ENCODE measurements at places on chromosomes 4 and X.

DNA sequence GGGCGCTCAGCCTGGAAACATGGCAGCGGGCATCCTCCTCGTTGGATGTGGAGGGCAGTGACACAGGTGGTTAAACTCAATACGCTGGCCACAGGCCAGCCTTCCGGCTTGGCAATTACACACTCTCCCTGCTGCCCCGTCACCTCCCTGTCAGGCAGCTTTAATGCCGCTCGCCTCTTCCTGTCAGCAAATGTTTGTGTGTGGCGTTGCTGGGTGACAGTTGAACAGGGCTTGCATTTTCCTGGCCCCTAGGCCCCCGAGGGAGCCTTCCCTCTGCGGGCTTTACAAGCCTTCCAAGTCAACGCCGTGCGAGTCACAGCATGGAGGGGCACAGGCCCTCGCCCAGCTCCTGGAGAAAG is 620.0 kb downstream of the BCOR start:
- no peak for DNase-seq

DNA sequence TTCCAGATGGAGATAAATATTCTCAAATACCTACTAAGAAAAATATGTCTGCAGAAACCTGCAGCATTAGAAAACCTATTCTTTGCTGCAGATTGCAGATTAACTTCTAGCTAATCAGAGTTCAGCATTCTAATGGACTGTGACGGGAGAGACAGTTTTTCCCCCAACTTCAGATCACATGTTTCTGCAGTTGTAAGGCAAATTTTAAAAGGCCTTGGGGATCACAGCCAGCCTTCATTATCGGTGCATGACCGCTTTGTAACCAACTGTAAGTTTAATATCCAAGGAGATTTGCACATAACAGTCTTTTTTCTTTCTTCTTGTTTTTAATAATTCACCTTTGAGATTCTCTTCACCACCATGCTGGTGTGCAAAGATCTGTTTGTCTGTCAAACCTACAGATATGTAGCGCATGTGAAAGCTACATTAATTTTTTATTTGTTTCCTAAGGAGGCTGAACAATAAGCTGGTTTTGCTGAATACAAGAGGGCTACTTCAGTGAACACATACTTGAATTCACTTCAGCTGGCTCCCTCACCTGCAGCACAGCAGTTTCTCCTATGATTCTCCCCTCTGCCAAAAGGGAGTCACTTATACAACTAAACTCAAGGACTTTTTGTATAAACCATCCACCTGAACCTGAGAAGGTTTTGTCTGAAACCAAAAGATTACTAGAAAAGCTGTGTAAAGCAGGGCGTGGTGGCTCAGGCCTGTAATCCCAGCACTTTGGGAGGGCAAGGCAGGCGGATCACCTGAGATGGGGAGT is 488.5 kb downstream of the RPA4 start:
- DNase-seq: no peak

DNA sequence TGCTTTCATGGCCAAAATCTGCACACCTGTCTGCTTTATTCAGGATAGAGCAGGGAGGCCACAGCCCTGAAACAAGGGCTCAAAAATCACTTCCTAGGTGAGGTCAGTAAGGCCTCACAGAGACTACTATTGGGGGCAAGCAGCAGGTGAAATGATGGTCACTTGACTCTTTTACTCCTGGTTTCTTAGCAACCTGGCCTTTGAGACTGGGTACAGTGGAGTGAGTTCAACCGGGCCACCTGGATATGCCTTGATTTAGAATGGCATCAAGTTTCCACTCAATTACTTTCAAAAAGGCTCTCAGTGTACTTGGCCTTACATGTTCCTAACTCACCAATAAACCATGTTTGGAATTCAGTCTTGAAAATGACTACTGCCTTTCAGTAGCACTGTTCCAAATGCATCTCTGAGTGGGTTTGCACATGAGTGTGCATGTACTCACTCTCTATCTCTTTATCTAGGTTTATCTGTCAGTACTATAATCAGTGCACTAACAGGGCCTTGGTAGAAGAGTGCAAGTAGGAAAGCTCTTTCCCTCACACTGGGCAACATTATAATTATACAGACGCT is 388.2 kb downstream of the OPHN1 start:
- DNase-seq: no peak

DNA sequence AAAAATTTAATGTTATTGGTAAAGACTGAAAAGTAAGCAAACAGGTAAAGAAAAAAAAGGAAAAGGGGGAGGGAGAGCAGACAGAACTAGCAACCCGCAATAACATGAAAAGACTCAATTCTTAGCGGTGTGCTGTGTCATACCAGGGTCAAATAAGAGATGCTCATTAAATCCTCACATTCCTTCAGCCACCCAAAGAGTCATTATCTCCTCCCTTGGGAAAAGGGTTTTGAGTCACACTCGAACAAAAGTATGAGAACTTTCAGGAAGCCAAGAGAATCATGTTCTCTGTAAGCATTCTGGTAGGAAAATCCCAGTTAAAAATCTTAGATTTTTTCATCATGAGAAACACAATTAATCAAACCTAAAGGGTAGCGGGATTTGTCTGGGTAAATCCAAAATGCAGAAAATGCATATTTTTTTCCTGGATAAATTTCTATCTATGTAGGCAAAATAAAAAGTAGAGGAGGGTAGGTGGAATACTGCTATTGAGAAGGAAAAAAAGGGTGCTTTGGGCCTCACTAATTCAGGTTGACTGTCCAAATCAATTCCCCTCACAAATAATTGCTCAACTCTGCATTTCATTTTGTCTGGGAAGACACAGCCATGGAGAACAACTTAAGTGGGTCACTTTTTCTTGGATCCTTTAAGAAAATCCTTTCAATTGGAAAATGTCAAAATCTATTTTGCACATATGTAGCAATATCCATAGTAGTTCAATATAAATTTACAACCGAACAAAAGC is 23.2 kb downstream of the TNIP3 start:
- no peak for DNase-seq

DNA sequence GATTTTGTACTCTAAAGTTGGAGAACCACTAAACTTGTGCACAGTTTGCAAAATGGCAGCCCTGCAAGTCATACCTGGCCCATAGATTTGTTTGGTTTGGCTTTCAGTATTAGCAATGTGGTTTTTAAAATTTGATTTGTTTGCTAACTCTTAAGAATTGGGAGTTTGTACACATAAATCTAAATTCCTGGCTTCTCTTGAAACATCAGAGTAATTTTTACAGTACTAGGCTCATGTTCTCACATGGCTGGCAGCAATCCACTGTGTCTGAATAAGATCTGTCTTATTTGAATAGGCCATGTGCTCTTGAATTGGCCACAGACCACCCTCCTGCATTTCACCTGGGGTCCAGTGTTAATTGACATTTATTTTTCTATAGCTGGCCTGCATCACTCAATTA is 21.3 kb downstream of the DIAPH2 start:
- DNase-seq: no peak

- no peak for DNase-seq
Observed at GRCh38 chrX:38181357-38181756, 39.3 kb downstream of the SRPX start.

DNA sequence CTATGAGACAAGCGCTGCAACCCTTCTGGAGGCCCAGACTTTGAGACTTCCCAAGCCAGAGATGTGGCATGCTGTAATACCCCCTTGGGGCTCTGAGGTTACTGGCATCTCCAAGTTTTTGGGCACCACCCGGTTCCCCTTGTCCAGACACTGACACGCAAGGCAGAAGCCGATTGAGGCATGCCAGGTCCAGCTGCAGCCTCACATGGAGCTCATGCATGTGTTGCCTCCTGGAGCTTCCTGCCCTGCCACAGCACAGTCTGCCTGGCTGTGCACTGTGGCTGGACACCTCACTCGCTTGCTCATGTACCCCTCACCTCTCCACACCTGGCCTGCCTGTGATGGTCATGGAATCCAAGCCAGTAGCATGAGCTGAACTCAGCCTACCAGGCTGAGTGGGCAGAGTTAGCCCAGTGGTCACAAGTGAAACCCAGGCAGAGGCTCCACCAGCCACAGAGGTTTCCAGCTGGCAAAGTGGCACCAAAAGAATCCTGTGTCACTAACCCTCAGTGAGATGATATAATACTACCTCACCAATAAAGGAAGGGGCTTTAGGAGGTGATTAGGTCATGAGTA is 789.2 kb upstream of the INTU start:
- no peak for DNase-seq

DNA sequence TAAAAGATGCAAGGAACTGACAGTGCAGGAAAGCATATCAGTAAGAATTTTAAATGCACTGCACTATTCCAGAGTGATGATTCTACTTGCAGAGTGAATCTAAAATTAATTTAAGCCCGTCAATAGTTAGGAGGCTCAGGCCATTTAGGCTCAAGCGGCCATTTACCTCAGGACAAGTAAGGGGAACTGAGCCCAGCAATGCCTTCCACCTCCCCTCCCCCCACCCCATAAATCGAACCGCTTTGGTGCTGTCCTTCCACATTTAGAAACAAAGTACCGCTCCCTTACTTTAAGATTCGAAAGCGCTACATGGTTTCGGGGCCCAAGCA is 665 bp downstream of the RBM41 start:
- no peak for DNase-seq

DNA sequence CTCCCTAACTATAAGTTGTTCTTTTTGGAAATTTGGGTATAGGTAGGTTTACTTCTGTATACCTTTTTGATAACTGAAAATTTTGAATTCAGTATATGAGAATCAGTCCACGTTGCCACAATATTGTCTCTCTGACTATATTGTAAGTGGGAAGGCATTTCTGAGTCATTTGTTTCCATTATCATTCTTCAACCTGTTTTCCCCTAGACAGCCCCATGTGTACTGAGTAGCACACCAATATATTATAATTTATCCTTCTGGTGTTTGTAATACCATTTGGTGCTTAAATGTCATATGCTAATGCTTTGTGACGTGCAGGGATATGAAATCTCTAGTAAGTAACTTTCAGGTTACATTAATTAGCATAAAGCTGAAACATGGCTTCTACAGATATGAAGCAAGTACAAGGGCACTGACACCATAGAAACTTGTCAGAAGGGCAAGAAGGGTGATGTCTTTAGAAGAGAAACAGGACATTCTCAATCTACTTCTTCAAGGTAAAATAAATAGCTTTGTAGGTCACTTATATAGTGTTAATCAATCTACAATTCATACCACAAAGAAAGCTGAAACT is 27.7 kb downstream of the PAK3 start:
- DNase-seq: peak; percentile 25

- DNase-seq: no peak
Observed at GRCh38 chrX:124651031-124651430, 304.7 kb downstream of the SH2D1A start.

DNA sequence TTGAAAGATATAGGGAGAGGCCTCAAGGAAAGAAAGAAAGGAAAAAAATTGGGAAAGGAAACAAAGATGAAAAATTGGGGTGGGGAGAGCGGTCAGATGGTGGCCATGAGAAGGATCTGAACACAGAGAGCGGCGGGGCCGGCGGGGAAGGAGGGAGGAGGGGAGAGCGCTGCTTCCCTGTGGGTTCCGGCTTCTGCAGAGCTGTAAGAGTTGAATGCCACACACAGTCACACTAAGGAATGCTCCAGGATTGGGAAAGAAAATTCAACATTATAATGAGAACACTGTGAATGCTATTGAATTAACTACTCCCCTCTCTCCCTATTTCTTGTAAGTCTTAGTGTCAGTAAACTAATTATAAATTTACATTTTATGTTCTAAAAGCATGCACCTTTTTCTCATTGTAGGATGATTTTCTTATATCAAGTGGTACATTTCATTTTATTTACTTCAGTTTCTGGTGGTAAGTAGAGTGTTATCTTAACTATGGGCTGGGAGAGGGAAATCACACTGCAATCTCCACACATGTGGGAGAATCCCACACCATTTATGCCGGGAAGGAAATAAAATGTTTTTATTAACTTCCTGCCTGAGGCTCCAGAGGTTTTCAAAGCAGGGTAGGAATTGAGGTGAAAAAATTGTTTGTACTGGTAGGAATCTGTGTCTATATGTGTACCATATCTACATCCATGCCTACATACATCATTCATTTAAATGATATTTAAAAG is 904 bp downstream of the F11 start:
- DNase-seq: no peak

DNA sequence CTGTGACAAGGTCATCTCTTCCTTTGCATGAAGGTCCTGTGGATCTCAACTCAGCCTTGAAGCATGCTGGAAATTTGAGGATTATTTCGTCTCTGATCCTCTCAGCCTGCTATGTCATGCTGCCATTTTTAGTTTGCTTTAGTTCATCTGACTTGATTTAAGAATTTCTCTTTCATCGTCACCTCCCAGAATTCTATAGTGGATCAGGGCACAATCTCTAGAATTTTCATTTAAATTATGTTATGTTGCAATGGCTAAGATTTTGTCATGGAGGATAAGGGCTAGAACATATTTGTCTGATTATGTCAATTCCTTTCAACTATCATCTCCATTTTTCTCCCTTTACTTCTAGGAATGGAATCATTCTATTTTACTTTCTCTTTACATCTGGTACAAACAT is 98.8 kb downstream of the PCDH10 start:
- no peak for DNase-seq

- no peak for DNase-seq
Observed at GRCh38 chr4:181693517-181693916, 549.7 kb upstream of the TENM3 start.

GRCh38 chr4:90181644-90182043 is 54.5 kb downstream of the CCSER1 start:
- no peak for DNase-seq

GRCh38 chr4:186445040-186445439 is 110.3 kb downstream of the MTNR1A start:
- no peak for DNase-seq

DNA sequence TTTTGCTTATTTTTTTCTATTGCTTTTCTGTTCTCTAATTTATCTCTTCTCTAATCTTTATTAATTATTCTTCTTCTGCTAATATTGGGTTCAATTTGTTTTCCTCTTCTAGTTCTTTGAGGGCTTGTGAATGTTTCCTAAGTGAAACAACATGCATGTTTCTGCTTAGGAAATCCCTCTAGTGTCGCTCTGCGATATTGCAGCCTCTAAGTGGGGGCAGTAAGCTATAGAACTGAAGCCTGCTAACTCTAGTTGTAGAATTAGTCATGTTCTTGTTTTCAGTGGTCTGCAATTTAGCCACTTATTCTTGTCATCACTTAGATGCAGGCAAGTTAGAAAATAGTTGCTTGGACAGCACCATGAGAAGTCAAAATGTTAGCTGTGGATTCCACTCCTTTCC is 222.6 kb downstream of the SPIN4 start:
- peak; percentile 53 for DNase-seq

GRCh38 chrX:7170898-7171297 is 22.9 kb upstream of the PUDP start:
- DNase-seq: peak; percentile 43

DNA sequence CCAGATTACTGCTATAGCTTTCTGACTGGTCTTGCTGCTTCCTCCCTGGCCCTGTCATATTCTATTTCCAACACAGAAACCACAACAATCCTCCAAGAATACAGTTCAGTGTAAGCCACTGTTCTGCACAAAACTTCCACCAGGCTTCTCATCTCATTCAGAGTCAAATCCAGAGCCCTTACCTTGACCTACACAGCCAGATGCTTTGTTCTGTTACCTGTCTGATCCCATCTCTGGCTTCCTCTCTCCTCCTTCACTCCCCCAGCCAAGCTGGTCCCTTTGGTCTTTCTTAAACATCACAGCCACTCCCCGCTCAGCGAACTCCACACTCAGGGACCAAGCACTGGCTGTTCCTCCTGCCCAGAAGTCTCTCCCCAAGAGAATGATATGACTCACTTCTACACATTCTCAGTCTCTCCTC is 84.8 kb upstream of the BMP2K start:
- no peak for DNase-seq
